G401 (cell line): ENCODE measurements at places on chromosomes 7 and 10.

- DNase-seq: no peak
Measured at GRCh38 chr10:101237982-101238731, 8.9 kb upstream of the LBX1 start.

GRCh38 chr10:3363311-3364045 is 190.9 kb upstream of the PITRM1 start:
- DNase-seq: no peak

DNA sequence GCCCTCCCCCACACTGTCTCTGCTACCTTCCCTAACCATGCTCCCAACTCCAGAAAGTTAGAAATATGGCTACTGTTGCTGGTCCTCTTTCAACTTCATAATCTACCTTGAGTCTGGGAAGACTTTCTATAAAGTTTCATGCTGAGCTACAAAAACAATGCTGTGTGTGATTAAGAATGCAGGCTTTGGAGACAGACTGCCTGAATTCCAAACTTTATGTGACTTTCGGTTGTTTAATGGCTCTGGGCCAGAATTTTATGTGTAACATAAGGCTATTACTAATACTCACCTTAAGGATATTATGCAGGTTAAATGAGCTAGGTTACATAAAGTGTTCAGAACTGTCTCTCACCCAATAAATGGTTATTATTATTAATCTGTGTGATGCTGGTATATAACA is 19.1 kb downstream of the BET1 start:
- no peak for DNase-seq

DNA sequence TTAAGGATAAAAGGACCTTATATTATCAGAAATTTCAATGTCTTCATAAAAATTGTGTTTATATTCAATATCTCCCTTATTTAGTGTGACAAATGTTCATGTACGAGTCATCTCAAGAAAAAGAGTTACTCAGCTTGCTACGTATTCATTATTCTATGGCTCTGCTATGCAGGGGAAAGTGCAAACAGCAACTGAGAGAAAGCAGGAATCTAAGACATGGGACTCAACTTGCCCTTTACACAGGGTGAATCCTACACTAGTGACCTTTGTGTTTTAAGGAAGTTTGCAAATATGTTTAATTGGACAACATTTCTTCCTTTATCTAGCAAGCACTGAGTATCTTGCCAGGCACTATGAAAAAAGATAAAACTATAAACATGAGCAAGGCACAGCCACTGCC is 104.7 kb downstream of the NPSR1 start:
- DNase-seq: no peak
